ENCODE measurements at places on chromosomes 4 and X.
A peak's percentile ranks its signal among the peaks of the same experiment; 100 is the strongest.

- no peak for DNase-seq
Measured at GRCh38 chr4:37758226-37758625, 68.3 kb upstream of the PGM2 start.

- no peak for DNase-seq
Measured at GRCh38 chrX:46549914-46550313, 4.7 kb upstream of the ZNF674 start.

DNA sequence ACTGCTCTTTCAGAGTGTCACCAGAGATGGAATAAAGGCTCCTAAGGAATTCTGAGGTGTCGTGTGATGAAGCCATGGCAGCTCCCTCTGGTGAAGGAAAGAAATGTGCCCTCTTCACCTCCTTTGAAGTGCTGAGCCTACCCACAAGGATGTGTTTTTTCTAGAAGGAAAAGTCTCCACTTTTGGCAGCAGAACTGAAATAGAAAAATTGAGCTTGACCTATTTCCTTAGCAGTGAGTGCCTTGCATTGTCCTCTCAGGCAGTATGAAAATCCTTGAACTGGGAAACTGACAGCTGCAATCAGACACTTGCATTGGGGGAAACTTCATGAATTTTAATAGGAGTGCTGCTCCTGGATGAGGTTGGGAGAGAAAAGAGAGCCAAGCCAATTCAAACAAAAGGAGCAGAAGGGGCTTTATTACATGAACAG lies 95.2 kb downstream of the DCLK2 start:
- no peak for DNase-seq

- no peak for DNase-seq
Measured at GRCh38 chr4:163382178-163382869, 38.6 kb downstream of the NPY5R start.

GRCh38 chr4:57916479-57916878 lies 806.3 kb upstream of the IGFBP7 start:
- DNase-seq: no peak

DNA sequence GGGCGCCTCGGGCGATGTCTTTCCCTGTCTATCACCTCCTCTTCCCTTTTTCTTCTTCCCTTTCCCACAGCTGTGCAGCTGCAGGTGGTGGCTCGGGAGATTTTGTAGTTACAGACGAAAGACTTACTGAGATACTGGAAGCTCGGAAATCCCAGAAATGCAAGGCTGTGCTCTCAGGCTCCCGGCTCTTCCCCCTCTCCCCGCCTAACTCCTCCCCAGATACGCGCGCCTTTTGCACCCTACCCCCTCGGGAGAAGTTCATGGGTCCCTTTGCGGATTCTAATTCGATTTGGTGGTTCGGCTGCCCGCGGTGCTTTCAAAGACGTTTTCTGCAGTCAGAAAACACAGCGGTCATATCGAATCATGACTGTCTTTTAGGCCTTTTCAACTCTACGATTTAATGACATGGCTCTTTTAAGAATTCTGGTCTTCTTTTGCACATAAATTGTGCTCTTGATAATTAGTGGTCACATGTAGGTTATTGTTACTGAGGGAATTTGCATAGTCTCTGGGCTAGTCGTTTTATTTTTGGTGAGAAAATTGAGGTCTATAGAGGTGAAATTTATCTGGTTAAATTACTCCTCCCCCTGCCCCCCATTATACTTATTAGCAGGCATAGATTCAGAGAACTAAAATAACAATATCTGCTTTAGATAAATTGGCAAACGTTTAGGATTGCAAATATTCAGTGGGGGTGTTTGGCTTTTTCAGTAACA lies 1.6 kb downstream of the SEPTIN11 start:
- peak; percentile 31 for DNase-seq

DNA sequence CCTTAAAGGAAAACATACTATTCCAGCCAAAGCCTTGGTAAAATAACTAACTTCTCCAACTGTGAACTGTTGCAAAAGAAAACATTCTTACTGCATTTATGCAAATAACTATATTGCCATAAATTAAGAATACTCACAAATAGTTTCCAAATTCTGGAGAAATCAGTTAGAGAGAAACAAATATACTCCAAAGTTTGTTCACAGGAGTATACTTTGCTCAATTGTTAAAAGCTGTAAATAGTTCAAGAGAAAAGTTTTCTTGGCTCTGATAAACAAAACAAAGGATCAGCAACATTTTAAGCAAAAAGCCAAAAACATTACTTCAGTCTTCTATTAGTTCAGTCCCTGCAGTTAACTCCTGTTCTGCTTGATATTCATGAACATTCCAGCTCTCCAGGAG lies 83.0 kb downstream of the EIF4E start:
- DNase-seq: no peak

DNA sequence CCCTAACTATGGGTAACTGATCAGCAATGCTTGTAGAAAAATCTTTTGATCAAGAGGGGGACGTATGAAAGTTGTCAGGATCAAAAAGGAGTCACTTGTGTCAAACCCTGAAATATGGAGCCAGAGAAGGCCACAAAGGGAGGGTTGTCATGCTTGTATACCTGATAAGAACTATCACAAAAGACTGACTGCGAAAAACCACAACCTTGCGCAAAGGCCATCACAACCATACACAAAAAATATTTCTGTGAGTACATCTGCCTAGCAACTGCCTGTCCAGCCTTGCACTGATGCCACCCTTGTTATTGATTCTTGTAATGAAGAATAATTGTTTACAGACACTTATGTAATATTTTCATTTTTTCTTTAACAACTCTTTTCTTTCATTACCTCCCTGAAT lies 22.8 kb upstream of the EIF4E start:
- no peak for DNase-seq

GRCh38 chr4:4595252-4595651 lies 53.4 kb upstream of the STX18 start:
- no peak for DNase-seq

GRCh38 chrX:53000447-53001135 lies 42.3 kb upstream of the FAM156A start:
- DNase-seq: no peak

DNA sequence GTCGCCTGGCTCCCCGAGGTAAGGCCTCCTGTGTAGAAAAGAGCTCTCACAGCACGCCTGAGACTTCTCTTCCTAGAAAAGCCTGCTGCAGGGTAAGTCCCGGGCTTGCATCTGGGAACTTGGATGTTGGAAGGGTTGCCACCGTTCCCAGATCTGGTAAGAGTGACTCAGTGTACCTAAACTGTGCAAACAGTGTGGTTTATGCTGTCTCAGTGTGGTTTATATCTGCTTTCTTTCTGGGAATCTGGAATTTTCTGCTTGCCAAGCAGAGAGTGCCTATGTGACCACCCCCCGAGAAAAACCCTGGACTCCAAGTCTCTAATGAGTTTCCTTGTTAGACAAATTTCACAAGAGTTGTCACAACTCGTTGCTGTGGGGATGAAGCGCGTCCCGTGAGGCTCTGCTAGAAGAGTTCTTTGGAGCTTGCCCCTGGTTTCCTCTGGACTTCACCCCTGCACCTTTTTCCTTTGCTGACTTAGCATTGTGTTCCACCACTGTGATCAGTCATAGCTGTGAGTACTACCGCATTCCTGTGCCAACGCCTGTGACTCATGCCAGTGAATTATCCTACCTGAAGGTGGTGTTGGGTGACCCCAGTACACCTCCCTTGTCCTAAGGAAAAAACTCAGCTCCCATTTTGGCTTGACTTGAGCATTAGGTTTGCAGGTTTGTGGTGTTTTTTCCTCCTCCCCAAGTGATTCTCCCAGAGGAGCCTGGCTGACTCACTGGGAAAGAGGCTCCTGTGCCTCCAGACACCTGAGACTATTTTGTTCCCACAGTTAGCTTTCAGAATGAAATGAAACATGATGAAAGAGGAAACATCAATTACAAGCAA lies 14.5 kb downstream of the SLC2A9 start:
- DNase-seq: no peak

DNA sequence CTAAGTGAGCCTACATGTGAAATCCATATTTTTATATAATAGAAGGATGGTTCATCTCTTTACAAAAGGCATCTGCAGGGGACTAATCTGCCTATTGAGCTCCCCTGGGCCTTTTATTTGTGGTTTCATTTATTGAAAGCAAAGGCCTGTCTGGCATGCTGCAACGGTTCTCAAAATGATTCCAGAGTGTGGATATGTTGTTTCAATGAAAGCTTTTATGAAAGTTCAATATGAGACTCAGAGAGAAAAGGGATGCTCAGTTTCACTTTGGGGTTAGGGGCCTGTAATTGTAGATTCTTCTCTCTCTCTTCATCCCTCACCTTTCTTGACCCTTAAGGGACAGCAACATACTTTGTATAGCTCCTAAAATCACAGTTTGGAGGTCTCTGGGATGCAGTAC lies 204.2 kb upstream of the CASK start:
- no peak for DNase-seq

- no peak for DNase-seq
Measured at GRCh38 chr4:179097741-179098140, 1655.5 kb upstream of the AGA start.

DNA sequence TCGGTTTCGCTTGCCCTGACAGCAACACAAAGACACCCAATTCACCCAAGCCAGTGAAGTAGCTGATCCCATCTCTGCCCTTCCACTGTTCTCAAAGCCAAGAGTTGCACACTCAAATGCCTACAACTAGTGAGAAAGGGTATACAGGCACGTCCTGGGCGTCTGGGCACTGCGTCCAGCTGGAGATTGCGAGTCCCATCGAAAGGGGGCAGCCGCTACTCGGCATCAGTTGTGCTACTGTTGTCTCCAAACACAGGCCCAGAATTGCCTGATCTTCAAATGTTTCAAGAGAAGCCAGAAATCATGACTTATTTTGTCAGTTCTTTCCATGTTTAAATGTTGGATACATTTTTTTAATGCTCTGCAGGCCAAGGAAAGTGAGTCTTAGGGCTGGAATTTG lies 487.8 kb downstream of the BCOR start:
- no peak for DNase-seq

DNA sequence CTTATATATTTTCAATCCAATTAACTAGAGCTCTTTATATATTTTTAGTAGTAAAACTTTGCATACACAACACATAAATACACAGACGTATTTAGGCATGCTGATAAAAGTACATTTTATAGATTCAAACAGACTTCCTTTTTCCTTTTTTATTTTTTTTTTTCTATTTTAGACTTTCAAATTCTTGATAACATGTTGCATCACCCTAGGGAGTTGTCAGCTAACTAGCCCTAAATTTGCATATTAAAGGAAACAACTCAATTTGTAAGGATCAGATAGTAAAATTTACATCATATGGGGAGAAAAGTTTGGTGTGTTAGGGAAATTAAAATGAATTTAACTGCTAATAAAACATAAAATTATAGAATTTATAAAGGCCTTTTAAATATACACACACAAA lies 47.4 kb upstream of the APOOL start:
- no peak for DNase-seq

DNA sequence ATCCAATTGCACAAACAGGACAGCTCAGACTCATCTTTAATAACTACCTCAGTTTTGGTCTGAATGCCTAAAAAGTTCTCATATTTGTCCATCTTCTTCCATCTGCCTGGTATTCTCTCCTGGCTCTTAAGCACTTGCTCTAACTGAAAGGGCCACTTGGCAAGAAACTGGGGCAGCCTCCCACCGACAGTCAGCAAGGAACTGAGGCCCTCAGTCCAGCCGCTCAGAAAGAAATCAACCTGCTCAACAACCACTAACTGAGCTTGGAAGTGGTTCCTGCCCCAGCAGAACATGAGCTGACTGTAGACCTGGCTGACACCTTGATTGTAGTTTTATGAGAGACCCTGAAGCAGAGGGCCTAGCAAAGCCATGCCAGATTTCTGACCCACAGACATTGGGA lies 84.4 kb downstream of the PPEF2 start:
- DNase-seq: no peak

DNA sequence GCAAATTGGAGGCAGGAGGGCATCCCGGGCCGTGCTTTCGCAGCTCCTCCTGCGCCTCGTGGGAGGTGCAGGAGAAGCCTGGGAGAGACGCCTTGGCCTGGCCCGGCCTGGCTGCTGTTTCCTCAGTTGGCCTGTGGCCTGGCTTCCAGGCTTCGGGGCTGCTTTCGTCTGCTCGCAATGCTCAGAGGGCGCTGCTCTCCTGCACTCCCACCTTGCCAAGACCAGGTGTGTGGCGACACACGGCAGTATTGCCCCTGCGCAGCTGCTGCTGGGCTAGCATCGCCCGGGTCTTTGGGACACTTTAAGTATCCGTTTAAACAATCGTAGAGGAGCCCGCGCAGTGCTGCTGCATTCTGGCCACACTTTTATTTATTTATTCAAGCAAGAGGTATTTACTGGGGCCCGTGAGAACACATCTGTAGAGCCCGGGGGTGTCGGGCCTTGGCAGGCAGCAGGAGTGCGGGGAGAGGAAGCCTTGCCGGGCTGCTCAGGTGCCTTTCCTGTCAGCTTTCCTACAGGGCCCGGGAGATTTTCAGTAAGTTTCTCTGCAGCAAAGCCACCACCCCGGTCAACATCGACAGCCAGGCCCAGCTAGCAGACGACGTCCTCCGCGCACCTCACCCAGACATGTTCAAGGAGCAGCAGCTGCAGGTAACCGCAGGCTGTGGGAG lies 26.2 kb upstream of the HGFAC start:
- no peak for DNase-seq

GRCh38 chr4:112510291-112511092 lies 5.5 kb downstream of the NEUROG2 start:
- DNase-seq: no peak

DNA sequence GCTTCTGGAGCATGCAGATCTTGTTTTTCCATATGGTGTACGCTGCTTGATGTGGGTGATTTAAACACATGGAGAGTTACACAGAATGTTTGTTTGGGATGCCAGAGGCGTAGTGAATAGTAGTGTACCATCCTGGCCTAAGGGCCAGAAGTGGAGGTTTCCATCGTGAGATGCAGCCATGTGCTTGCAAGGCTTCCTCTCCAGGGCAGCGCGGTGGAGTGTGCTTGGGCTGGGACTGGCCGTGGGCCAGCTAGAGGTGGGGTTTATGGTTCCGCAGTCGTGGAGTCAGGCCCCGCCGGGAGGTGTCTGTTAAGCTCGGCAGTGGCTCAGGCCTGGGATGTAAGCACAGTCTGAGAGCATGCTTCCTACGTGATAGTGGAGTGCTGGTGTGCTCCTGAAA lies 14.0 kb downstream of the STOX2 start:
- DNase-seq: no peak

- DNase-seq: no peak
Measured at GRCh38 chrX:124018023-124018422, 56.5 kb downstream of the STAG2 start.

- DNase-seq: no peak
Measured at GRCh38 chr4:182288534-182288933, 45.3 kb downstream of the TENM3 start.

Data from SK-N-DZ (cell line).